ENCODE measurements at places on chromosomes 6 and 20.
A peak's percentile ranks its signal among the peaks of the same experiment; 100 is the strongest.

- no peak for DNase-seq
Measured at GRCh38 chr6:28771401-28772267, 152.2 kb downstream of the TRIM27 start.

DNA sequence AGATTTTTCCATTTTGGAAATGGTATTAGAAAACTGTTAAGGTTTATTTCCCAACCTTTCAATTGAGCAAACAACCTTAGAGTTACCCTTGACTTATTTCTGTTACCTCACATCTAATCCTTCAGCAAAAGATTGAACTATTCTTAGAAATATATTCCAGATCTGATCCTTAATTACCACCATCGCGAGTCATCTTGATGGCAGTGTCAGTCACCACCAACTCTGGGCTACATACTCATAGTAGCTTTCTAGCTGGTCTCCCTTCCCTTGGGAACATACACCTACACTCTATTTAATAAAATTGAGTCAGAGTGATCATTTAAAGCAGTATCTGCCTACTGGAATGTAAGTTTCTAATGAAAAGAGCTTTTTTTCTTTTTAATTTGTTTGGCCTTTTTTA is 308.2 kb downstream of the EYS start:
- DNase-seq = no peak

- no peak for DNase-seq
Measured at GRCh38 chr6:81086991-81087390, 665.5 kb downstream of the TENT5A start.

DNA sequence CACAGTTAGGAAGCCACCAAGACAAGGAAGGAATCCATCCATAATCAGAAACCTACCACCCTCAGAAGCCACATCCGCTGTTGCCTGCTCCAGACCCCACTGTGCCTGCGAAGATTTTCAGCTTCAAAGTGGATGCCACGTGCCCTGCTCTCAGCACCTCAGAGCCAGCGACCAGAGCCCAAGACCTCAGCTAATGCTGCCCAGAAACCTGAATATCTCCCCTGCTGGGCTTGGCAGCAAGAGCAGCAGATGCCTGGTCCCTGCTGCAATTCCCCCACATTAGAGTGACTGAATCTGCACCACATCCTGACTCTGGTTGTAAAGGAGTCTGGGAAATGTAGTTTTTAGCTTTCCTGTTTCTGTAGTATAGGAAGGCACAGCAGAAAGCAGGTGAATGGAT is 10.7 kb upstream of the ULBP3 start:
- DNase-seq = peak; percentile 29

- DNase-seq = no peak
Measured at GRCh38 chr6:157891544-157892362, 68.7 kb downstream of the SNX9 start.

GRCh38 chr20:38863024-38863851 is 57.7 kb downstream of the PPP1R16B start:
- peak; percentile 78 for DNase-seq

DNA sequence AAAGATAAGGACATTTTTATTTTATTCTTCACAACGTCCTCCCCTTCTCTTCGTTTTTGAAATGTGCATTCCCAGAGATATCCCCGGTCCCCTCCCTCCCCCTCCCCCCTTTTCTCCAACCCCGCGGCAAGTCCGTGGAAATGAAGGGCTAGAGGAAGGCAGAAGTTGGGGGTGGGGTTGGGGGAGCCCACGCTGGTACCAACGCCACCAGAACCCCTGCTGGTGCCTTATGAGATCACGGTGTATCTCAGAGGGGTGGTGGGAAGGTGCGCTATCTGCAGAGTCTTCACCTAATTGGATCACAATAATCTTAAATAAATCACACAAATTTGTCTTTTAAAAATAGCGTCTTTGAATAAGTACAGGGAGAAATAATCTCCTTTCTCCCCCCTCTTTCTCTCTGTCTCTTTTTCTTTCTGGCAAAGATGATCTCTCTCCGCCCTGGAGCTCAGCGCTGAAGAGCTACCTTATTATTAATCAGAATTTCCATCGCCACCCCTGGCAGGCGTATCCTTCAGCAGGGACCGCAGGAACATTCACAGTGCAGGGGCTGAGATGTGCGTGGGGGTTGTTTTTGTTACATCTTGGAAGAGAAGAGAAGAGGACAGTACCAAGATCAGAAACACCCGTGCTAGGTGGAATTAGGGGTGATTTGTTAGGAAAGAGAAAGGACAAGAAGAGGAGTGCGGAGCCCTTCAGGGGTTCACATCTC is 915 bp downstream of the CLVS2 start:
- no peak for DNase-seq

DNA sequence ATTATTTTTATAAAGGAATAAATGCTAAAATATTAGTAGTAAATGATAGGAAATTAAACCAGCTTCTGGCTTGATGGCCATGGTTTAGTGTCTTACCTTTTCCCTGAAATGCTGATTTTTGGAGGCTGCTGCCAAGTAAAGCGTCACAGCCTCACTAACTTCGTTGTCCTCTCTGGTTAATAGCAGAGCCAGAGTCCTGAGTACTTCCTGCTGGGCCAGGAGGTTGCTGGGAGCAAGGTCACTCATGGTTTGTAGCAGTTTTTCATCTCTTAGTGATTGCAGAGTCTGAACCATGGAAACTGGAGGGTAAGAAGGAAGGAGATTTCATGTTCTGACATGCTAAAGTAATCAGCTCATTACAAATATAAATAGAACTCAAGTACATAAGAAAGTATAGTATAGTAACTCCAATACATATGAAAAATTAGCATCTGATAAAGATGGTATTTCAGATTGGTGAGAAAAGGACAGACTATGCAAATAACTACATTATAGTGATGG is 26.5 kb upstream of the ARMH2 start:
- no peak for DNase-seq

All from activated CD4-positive, alpha-beta T cell treated with anti-CD3 and anti-CD28 coated beads, Interleukin-10, Interleukin-2, amounts not matched to agents 100 ng/mL and 50 ng/mL, durations not matched to agents 16 hours and 8 hours (primary cell).